LHCN-M2 (cell line): ENCODE measurements at places on chromosomes 16 and 17. TPM values are rescaled to one million over a fixed set of nuclear protein-coding genes. Genes with fewer than 3 reads are reported as not detected.

GRCh38 chr17:42274812-42275526 lies 1.2 kb downstream of the STAT5B start:
- no peak for DNase-seq

DNA sequence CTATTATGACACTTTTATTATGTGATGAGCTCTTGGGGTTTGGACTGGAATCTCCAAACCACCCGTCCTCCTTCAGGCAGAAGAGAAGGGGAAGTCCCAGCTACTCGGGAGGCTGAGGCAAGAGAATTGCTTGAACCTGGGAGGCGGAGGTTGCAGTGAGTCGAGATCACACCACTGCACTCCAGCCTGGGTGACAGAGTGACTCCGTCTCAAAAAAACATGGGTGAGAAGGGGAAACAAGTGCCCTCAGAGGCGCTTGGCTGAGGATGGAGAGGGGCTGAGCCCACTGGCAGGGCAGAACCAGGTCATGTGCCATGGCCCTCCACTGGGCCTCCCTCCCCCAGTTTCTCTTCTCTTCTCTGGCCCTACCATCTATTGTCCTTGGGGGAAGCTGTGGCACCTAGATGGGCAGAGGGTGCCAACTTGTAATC lies 120.9 kb upstream of the SMURF2 start:
- no peak for DNase-seq

Gene CMTR2
- total RNA-seq = 40.9 and 42.8 TPM in 2 replicates

DNA sequence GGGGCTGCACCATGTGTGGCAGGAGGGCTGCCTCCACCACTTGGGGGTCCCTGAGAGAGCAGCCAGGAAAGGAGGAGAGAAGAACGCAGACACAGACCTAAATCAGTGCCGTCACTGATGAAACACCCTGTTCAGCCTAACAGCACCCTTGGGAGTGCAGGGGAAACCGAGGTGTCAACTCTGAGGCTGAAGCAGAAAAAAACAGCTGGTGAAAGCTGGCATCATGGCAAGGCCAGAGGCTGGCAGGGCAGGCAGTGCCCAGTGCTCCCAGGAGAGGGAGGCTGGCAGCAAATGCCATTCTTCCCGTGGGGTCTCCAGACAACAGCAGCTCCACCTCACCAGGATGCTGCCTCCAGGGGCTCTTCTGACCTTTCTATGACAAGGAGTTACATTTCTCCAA lies 23.1 kb downstream of the SPHK1 start:
- no peak for DNase-seq

Gene SMIM36
- total RNA-seq = not detected in 2 replicates

Gene TEKT5
- not detected in 2 replicates for total RNA-seq

Gene CCL17
- not detected in 2 replicates for total RNA-seq
